Activated naive CD4-positive, alpha-beta T cell (primary cell): ENCODE measurements at places on chromosomes 1 and 21.

GRCh38 chr1:201328576-201328975 is 45.3 kb downstream of the PKP1 start:
- no peak for DNase-seq

- no peak for DNase-seq
These were observed 40.4 kb upstream of the LRRN2 start for GRCh38 chr1:204725821-204726448.

- DNase-seq = no peak
These were observed 627.4 kb downstream of the LMO4 start for GRCh38 chr1:87956072-87956471.

GRCh38 chr1:92480200-92480812 is 6.4 kb downstream of the GFI1 start:
- DNase-seq = no peak

DNA sequence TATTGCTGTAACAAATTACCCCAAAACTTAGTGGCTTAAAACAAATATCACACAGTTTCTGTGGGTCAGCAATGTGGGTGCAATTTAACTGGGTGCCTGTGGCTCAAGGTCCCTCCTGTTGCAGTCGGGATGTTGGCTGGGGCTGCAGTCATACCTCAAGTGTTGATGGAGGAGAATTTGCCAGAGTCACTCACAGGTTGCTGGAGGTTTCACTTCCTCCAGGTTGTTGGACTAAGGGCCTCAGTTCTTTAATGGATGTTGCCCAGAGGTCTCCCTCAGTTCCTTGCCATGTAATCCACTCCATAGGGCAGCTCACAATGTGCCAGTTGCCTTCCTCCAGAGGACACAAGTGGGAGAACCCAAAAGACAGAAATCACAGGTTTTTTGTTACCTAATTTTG is 2.5 kb upstream of the TAF13 start:
- no peak for DNase-seq

DNA sequence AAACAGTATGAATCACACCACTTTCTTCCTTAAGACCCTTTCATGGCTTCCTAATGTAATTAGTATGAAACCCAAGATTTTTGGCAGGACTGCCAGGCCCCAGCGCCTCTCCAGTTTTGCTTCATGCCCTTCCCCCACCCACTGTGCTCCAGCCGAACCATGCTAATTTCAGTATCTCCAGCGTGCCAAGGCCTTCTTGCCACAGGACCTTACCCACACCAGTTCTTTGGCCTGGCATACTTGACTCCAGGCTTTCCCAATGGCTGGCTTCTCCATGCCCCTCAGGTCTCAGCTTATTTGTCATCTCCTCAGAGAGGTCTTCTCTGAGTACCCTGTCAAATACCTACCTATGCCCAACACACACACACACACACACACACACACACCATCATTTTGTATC is 38.5 kb downstream of the ACP6 start:
- DNase-seq = no peak

- DNase-seq = no peak
These were observed 7.7 kb downstream of the POU3F1 start for GRCh38 chr1:38038861-38039260.

DNA sequence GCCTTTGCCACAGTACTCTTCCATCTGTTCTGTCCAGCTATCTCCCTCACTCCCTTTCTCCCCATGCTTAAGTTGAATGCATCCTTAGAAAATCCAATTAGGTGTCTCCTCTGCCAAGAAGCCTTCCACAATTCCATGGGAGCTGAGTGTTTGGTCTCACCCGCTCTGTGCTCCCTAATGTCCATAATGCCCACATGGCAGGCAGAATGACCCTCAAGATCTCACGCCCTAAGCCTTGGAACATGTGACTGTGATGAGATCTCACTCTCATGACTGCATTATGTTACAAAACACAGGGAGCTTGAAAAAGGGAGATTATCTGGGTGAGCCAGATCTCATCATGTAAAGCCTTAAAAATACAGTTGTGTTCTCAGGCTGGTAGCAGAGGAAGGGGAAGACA is 229.4 kb downstream of the OMA1 start:
- no peak for DNase-seq
